NB4 (cell line): ENCODE measurements at places on chromosomes 4 and X.

- DNase-seq: no peak
These were observed 516.5 kb downstream of the PCDH7 start for GRCh38 chr4:31236639-31237173.

GRCh38 chr4:158302076-158302866, 92.0 kb downstream of the TMEM144 start:
- DNase-seq: no peak

DNA sequence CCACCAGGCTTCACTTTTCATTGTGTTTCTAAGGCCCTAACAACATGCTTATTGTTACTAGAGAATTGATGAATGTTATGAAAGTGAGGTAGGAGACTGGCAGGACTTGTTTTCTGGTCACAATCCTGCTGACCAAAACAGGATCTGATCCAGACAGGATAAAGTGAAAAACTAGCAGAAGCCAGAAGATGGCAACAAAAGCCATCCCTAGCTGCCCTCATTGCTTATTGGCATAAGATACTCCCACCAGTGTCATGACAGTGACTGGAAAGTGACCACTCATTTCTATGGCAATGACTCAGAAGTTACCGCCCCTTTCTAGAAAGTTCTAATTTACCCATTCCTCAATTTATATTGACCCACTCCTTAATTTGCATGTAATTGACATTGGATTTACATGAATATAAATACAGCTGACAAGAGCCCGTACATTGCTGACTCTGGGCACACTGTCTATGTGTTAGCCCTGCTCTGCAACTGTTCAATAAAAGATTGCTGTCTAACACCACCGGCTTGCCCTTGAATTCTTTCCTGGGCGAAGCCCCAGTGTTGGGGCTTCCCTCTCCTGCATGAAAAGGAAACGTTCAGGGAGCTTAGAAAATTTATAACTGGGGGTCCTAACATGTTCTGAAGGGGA, 30.0 kb upstream of the FGG start:
- no peak for DNase-seq

DNA sequence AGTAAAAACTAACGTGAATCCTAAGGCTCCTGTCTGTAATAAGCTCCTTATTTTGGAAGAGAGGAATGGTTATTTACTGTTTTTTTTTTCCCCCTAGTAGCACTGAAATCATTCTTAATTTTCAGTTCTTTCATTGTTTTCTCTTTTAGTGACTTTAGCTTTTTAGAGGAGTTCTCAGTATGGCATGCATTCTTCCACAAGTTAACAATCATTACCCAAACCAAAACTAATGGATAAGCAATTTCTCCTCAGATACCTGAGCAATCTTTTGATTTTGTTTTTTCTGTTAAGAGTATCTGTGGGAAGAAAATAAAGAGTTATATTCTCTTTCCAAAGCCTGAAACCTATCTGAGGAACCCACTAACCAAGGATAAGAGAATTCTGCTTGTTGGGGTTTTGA, 16.7 kb upstream of the PPA2 start:
- DNase-seq: no peak

- no peak for DNase-seq
These were observed 59.6 kb downstream of the SEC24D start for GRCh38 chr4:118776157-118776954.

DNA sequence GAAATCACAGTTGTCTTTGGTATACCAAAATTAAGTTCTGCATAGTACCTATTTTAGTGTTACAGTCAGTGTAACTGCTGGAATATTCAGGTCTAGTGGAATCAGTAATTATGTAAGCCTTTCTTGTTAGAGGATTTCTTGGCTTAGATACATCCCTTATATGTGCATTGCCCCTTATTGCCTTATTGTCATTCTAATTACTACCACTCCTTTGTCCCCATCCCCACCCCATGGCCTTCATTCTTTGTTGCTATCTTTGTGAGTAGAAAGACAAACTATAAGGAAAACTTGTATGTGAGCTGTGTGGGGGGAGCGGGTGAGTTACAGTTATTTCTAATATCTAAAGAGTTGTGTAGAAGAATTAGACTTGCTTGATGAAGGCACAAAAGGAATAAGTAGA, 36.9 kb upstream of the RPA4 start:
- no peak for DNase-seq

DNA sequence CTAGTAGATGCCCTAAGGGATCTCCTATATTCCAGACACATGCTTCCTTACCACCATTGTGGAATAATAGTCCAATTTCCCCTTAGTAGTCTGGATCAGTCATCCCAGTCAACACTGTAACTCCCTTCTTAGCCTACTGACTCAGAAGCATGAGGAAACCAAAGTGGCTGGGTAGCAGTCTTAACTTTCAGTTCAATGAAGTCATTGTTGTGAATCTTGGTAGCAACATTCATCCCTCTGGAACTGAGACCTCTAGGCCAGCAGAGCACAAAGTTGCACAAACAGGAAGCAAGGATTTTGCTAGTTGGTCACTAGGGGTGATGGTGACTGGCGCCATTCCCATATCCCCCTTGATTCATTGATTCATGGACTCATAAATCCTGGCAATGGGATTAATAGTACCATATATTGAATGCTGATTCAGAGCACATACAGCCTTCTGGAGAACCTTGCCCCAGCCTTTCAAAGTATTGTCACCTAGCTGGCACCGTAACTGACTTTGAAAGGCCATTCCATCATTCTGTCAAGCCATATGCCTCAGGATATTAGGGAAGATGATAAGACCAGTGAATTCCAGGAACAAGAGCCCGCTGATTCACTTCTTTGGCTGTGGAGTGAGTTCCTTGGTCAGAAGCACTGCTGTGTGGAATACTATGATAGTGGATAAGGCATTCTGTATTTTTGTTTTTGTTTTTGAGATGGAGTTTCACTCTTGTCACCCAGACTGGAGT, 19.7 kb upstream of the GPAT3 start:
- DNase-seq: no peak

DNA sequence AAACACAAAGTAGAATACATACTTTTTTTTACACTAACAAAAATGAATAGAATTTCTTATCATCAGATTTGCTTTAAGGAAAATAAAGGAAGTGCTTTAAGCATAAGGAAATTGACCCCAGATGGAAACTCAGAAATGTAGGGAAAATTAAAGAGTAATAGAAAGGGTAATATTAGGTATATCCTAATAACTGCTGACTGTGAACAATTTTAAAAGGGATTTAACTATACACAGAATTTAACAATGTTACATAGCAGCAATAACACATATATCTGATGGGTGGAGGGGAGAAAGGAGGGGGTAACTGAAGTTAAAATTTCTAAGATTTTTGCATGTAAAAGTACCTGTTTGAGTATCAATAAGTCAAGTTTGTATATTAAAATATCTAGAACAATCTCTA, 8.6 kb downstream of the CDKL2 start:
- DNase-seq: no peak

GRCh38 chr4:122903766-122904288, 18.6 kb downstream of the NUDT6 start:
- no peak for DNase-seq

- DNase-seq: no peak
These were observed 91.9 kb downstream of the ANOS1 start for GRCh38 chrX:8639949-8640475.

GRCh38 chr4:174592256-174592984, 70.1 kb upstream of the HPGD start:
- no peak for DNase-seq

GRCh38 chrX:66676990-66677389, 38.1 kb upstream of the EDA2R start:
- no peak for DNase-seq

DNA sequence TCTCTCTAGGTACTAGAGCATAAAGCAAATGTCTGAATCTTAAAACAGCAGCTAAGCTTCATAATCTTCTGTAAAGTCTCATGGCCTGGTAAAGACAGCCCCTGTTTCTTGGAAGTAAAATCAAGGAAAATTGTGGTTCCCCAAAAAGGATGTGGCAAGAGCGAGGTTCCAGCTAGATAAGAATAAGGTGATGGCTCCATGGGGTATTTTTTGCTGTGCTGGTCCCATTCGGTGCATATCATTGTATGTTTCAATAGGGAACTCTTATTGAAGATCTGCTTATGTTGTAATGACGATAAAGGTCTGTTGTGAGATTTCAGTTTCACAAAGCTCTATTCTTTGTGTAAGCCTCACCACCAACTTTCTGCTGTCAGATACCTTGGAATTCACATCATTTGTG, 316.9 kb upstream of the NOCT start:
- no peak for DNase-seq

GRCh38 chrX:31670245-31670644, 598.4 kb upstream of the FTHL17 start:
- no peak for DNase-seq

DNA sequence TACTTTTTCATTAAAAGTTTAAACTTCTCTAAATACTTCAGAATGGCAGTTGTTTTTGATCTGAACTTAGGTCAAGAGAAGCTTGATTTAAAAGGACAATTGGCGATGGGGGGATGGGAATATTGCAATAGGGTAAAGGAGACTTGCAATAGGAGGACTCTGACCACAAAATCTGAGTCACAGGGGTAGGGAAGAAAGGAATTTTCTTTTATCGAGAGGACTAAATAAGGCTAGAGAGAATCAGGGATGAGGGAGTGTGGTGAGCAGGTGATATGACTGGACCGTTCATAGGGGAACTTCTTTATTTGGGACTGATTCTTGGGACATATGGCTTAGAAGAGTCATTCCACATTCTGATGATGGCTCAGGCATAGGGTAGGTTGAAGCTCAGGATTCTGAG, 1260.2 kb downstream of the ADGRL3 start:
- DNase-seq: no peak

- DNase-seq: peak; percentile 8
These were observed 98.9 kb downstream of the EVC2 start for GRCh38 chr4:5609306-5610007.

GRCh38 chr4:41396214-41396613, 139.5 kb downstream of the UCHL1 start:
- DNase-seq: no peak

DNA sequence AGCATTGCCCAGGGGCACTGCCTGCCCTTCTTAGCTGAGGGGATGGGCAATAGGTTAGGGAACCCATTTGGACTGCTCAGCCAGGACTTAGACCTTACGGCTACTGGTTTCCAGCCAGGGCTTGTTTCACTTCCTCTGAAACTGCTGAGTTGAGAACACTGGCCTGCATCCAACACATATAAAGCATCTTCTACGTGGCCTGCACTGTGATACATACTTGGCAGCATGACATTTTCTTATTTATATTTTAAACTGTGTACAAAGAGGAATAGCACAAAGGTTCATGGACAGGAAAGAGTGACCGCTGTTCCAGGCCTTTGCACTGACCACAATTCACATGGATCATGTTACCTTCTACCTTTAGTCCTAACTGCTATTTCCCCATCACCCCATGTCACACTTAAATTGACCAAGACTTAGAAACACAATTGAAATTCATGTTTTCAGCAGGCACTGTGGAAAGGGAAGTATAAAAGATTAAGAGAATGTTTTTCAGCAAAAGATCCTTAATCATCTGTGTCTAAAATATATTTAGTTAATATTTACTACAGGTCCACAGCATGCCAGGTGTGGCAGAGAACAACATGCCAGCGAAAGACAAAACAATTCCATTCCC, 43.7 kb downstream of the NLGN4X start:
- DNase-seq: no peak

GRCh38 chrX:84187533-84188319, at the start of gene RPS6KA6:
RPS6KA6 (minus strand) TSS chrX:84188199; CDS start chrX:84187899, 300 bp downstream.
- DNase-seq: no peak

GRCh38 chr4:145103496-145103895, 5.4 kb downstream of the ABCE1 start:
- peak; percentile 4 for DNase-seq

DNA sequence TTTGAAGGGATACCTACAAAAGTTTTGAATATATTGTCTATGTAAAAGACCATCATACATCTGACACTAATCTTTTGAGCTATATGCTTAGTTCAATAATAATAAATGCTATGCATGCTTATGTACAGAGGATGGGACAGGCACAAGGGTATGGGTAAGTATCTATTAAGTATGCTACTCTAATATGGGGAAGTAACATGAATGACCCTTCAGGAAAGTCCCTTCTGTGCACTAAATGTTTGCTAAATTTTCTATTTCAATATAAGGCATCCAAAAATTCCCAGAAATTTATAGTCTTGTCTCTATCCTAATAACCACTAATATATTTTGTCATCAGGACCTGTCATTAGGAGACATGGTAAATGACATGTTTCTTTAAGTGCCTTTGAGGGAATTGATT, 19.0 kb downstream of the ATP8A1 start:
- no peak for DNase-seq

DNA sequence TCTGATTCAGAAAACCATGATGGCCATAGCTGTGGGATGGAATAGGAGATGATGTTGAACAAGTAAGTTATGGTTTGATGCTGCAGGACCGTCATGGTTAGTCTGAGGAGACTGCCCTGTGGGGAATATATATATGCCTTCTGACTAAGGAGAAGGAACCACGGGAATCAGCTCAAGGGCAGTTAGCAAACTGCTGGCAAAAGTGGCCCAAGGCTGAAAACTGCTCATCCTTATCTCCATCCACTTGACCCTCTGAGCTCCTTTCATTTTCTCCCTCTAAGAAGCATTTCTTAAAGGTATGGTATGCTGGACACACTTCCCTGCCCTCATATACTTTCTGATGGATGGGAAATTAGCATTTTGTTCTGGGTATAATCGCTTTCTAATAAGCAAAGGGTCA, 161.9 kb downstream of the ENOX2 start:
- DNase-seq: no peak

- no peak for DNase-seq
These were observed 49.3 kb downstream of the SORCS2 start for GRCh38 chr4:7241597-7242125.

DNA sequence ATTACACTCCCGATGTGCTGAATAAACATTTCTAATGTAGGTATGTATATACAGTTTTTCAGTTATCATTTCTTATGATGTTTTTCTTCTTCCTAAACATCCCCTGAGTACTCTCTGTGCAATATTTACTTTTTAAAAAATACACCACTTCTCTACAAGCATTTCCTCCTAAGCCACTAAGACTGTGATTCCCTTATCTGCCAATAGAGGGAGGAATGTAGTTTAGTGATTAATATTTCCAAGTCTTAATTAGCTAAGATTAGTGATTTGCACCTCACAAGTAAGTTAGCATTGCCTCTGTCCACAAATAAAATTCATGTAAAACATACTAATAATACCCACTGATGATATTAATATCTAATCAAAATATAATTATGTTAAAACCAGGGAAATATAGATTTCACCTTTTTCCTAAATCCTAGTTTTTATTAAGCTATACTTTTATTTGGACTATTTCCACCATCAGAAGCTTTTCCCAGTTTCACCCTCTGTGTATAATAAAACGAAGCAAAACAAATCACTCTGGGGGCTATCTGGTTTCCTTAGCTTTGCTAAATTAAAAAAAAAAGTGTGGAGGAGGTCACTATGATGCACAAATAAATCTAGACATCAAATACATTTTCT, 909.1 kb downstream of the FAT4 start:
- peak; percentile 8 for DNase-seq

- no peak for DNase-seq
These were observed 222.3 kb upstream of the HS3ST1 start for GRCh38 chr4:11650801-11651596.
